ENCODE measurements at places on chromosomes 2 and 18.

- no peak for DNase-seq
Measured at GRCh38 chr2:105875241-105875640, 130.5 kb downstream of the NCK2 start.

- DNase-seq: no peak
Measured at GRCh38 chr2:240452462-240453256, 17.2 kb downstream of the GPC1 start.

GRCh38 chr2:146986161-146986560 is 858.7 kb upstream of the ACVR2A start:
- DNase-seq: no peak

GRCh38 chr2:179613701-179614100 is 247.7 kb downstream of the ZNF385B start:
- no peak for DNase-seq

DNA sequence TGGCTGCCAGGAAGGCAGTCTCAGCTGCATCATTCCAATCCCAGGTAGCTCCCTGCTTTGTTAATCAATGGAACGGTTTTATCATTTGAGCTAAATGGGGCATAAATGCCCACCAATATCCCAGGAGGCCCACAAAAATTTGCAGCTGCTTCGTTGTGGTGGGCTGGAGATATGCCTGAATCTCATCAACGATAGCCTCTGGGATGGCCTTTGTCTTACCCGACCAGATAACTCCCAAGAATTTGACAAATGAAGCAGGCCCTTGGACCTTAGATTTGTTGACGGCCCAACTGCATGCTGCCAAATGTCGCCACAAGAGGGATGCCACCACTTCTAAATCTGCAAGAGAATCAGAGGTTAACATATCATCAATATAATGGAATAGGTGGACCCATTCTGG is 236.4 kb downstream of the MBD5 start:
- DNase-seq: no peak

- no peak for DNase-seq
Measured at GRCh38 chr2:226693521-226693920, 106.1 kb downstream of the IRS1 start.

- no peak for DNase-seq
Measured at GRCh38 chr2:224286923-224287322, 115.0 kb downstream of the FAM124B start.

DNA sequence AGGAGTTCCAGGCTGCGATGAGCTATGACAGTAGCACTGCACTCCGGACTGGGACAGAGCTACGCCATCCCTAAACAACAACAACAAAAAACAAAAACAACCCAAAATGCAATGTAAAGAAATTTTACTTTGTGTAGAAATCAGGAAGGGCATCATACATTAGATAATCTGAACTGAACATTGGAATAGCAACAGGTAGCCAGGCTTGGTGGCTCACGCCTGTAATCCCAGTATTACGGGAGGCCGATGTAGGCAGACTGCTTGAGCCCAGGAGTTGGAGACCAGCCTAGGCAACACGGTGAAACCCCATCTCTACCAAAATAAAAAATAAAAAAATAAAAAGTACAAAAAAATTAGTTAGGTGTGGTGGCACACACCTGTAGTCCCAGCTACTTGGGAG is 2.1 kb upstream of the PNO1 start:
- DNase-seq: no peak

Data from NCI-H187 (cell line).